ENCODE measurements at places on chromosomes 2 and 18.

DNA sequence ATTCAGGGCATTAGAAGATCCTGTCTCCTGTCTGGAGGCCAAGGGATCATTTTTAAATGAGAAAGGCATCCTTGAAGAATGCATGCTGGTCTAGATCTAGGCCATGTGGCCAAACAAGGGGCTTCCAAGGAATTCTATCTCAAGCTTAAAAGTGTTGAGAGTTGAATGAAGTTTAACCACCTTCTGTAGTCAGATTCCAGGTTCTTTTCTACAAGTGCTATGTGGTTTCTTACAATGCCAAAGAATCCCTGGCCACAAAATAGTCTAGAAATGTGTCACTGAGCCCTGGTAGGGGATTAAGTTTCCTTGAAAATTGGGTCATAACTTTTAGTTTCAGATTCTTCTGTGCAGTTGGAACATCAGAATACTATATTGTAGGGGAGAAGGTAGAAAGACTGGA is 640.7 kb upstream of the ACVR2A start:
- no peaks in the 10 kb centered on the region for H3K4me1 ChIP-seq
- no peaks in the 10 kb centered on the region for H3K36me3 ChIP-seq
- no peaks in the 10 kb centered on the region for H3K27me3 ChIP-seq

- H3K36me3 ChIP-seq: no peaks in the 10 kb centered on the region
- H3K27ac ChIP-seq: no peak overlapping the region
- no peak overlapping the region for H3K4me3 ChIP-seq
- no peaks in the 10 kb centered on the region for H3K4me1 ChIP-seq
Measured at GRCh38 chr2:171180229-171180930, 19.7 kb upstream of the TLK1 start.

DNA sequence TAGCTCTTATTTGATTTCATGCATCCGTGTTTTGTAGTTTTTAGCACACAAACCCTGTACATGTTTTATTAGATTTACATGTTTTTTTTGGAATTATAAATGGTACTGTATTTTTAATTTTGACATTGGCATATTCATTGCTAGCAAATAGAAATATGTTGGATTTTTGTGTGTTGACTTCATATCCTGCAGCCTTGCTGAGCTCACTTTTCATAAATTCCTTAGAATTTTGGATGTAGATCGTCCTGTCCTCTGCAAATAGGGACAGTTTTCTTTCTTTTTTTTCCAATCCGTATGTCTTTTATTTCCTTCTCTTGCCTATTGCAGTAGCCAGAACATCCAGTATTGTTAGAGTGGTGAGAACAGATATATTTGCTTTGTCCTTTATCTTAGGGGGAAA is 46.7 kb upstream of the GPR17 start:
- H3K27me3 ChIP-seq: no peaks in the 10 kb centered on the region
- no peak for DNase-seq
- no peaks in the 10 kb centered on the region for H3K36me3 ChIP-seq
- no peak overlapping the region for H3K4me3 ChIP-seq
- no peak overlapping the region for H3K27ac ChIP-seq

GRCh38 chr18:36929601-36930000 is 100.7 kb downstream of the KIAA1328 start:
- H3K4me3 ChIP-seq: no peak overlapping the region
- no peak overlapping the region for H3K27ac ChIP-seq
- no peaks in the 10 kb centered on the region for H3K27me3 ChIP-seq
- DNase-seq: no peak
- no peaks in the 10 kb centered on the region for H3K36me3 ChIP-seq

DNA sequence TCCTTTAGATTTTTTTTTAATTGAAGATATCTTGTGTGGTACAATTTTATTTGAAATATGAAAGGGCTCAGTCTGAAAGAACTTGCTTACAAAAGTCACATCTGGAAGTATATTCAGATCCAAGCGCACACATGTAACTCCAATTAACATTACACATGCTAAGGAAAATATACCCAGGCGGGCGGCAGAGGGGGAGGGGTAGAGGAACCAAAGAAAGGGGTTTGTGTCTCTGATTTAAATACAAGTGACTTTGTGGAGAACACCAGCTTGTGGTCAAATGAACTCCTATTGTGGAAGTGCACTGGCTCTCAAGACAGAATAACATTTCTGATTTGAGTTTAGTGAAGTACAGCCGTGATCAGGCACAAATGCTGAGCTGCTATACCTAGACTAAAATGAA is 280.2 kb upstream of the SOX11 start:
- no peaks in the 10 kb centered on the region for H3K27me3 ChIP-seq
- H3K27ac ChIP-seq: no peak overlapping the region
- H3K4me3 ChIP-seq: no peak overlapping the region
- no peak for DNase-seq
- no peaks in the 10 kb centered on the region for H3K4me1 ChIP-seq
- no peaks in the 10 kb centered on the region for H3K36me3 ChIP-seq

GRCh38 chr2:229059331-229060033 is 211.6 kb downstream of the PID1 start:
- H3K27me3 ChIP-seq: no peaks in the 10 kb centered on the region
- no peak for DNase-seq
- no peaks in the 10 kb centered on the region for H3K4me1 ChIP-seq
- no peak overlapping the region for H3K4me3 ChIP-seq
- H3K27ac ChIP-seq: no peak overlapping the region
- no peaks in the 10 kb centered on the region for H3K36me3 ChIP-seq

DNA sequence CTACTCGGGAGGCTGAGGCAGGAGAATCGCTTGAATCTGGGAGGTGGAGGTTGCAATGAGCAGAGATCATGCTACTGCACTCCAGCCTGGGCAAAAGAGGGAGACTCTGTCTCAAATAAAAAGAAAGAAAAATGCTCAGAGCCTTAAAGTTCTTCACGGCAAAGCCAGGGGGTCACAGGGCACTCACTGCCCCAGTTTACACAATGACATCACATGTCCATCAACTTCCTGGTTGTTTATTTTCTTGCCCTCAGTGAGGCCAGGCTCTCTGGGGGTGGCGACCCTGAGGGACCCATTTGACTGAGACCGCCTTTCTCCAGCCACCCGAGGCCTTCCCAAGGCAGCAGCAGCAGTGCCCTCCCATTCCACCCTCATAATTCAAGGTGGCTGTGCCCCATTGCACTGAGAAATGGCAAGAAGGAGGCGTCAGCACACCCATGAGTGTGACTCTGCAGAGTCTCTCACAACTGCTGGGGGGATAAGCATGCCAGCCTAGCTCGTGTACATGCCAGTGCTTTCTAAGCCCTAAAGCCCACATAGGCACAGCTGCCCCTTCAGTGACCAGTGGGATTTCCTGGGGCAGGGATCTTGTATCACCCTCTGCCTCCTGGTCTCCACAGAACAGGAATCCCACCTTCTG is 50.0 kb downstream of the SFXN5 start:
- H3K4me1 ChIP-seq: no peaks in the 10 kb centered on the region
- no peak overlapping the region for H3K27ac ChIP-seq
- no peak for DNase-seq

GRCh38 chr2:135783439-135783838 is 41.8 kb downstream of the UBXN4 start:
- no peaks in the 10 kb centered on the region for H3K4me1 ChIP-seq
- no peak for DNase-seq
- no peak overlapping the region for H3K4me3 ChIP-seq
- no peak overlapping the region for H3K27ac ChIP-seq
- H3K27me3 ChIP-seq: no peaks in the 10 kb centered on the region

- no peak overlapping the region for H3K4me3 ChIP-seq
- H3K27me3 ChIP-seq: no peaks in the 10 kb centered on the region
- DNase-seq: no peak
- no peaks in the 10 kb centered on the region for H3K4me1 ChIP-seq
Measured at GRCh38 chr2:51093016-51093415, 61.1 kb upstream of the NRXN1 start.

DNA sequence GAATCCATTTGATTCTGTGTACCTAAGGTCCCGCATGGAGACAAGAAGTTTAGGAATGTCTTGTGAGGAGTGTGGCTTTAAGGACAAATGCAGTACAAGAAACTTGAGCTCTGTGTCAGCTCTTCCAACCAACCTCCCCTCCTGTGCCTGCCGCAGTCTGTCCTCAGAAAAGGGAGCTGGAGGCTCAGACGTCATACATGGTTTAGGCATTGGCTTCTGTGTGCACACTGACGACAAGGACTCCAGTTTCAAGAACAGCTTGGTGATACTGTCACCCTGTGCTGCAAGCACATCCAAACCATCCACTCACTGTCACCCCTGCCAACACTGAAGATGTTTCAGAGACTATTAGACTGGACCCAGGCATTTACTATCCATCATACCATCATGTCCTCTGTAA is 470.4 kb downstream of the IRS1 start:
- DNase-seq: no peak
- H3K27me3 ChIP-seq: no peaks in the 10 kb centered on the region
- no peaks in the 10 kb centered on the region for H3K4me1 ChIP-seq
- H3K27ac ChIP-seq: no peak overlapping the region
- no peak overlapping the region for H3K4me3 ChIP-seq

DNA sequence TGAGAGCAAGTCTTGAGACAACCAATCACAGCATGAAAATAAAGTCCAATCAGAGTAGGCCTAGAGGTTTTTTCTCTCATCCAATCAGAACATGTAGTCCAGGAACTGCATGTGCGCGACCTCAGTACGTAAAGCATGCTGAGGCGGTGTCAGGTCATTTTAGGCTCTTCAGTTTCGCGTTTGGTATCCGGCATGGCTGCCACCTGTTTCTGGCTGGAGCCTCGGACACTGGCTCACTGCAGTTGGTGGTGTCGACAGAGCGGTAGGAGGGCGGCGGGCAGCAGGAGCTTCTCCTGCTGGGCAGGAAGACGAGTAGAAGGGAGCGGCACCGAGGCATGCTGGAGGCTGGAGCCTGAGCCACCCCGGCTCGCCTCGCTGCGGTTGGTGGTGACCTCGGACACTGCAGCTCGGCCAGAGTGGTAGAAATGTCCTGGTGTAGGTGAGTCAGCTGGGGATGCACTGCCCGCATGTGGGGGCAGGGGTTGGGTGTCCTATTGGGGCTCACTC is 15.8 kb downstream of the CCDC74A start:
- no peaks in the 10 kb centered on the region for H3K4me1 ChIP-seq
- no peaks in the 10 kb centered on the region for H3K27me3 ChIP-seq
- no peak for DNase-seq
- no peak overlapping the region for H3K27ac ChIP-seq

GRCh38 chr2:60047944-60048525 is 505.4 kb downstream of the BCL11A start:
- DNase-seq: no peak
- H3K27ac ChIP-seq: no peak overlapping the region
- H3K36me3 ChIP-seq: no peaks in the 10 kb centered on the region
- no peaks in the 10 kb centered on the region for H3K4me1 ChIP-seq
- no peak overlapping the region for H3K4me3 ChIP-seq
- no peaks in the 10 kb centered on the region for H3K27me3 ChIP-seq

GRCh38 chr2:4020153-4020552 is 316.8 kb downstream of the DCDC2C start:
- DNase-seq: no peak
- H3K27ac ChIP-seq: no peak overlapping the region
- H3K4me3 ChIP-seq: no peak overlapping the region
- H3K4me1 ChIP-seq: no peaks in the 10 kb centered on the region
- H3K36me3 ChIP-seq: no peaks in the 10 kb centered on the region

DNA sequence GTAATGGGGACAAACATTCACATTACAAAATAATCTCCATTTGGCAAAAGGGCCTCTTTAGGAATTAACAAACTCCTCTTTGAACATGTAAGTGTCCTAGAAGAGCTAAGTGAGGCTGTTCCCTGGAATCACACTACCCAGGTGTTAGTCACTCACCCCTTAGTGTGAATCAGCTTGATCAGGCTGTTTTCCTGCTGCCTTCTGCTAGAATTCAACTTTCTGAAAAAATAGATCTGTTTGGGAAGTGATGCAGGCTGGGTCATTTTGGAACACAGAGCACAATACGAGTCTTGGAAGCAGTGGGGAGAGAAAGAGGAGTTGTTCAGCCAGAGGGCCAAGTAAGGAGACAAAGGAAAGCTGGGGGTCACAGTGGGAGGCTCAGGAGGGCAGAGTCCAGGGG is 40.0 kb downstream of the TTC32 start:
- no peaks in the 10 kb centered on the region for H3K36me3 ChIP-seq
- no peaks in the 10 kb centered on the region for H3K4me1 ChIP-seq

GRCh38 chr2:182014284-182014683 is 28.6 kb downstream of the PPP1R1C start:
- DNase-seq: no peak
- H3K27me3 ChIP-seq: no peaks in the 10 kb centered on the region
- H3K36me3 ChIP-seq: no peaks in the 10 kb centered on the region

DNA sequence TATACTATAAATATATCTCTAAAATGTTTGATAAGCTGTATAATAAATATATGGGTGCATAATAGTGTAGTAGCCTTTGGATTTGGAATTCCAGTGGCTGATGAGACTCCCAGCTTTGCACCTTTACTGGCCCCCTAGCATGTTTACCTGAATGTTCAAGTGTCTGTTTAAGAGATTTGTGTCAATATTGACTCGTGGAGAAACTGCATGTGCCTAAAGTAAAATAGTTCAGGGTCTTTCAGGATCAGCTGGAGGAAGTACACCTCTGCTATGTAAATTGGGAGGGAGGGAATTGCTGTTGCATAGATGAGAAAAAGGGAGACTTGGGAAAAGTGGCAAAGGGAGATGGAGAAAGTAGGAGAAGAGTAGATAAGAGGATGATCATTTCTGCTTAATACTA is 23.9 kb downstream of the ME2 start:
- H3K36me3 ChIP-seq: no peaks in the 10 kb centered on the region
- no peaks in the 10 kb centered on the region for H3K27me3 ChIP-seq
- no peak overlapping the region for H3K27ac ChIP-seq
- H3K4me1 ChIP-seq: no peaks in the 10 kb centered on the region
- no peak for DNase-seq
- H3K4me3 ChIP-seq: no peak overlapping the region

DNA sequence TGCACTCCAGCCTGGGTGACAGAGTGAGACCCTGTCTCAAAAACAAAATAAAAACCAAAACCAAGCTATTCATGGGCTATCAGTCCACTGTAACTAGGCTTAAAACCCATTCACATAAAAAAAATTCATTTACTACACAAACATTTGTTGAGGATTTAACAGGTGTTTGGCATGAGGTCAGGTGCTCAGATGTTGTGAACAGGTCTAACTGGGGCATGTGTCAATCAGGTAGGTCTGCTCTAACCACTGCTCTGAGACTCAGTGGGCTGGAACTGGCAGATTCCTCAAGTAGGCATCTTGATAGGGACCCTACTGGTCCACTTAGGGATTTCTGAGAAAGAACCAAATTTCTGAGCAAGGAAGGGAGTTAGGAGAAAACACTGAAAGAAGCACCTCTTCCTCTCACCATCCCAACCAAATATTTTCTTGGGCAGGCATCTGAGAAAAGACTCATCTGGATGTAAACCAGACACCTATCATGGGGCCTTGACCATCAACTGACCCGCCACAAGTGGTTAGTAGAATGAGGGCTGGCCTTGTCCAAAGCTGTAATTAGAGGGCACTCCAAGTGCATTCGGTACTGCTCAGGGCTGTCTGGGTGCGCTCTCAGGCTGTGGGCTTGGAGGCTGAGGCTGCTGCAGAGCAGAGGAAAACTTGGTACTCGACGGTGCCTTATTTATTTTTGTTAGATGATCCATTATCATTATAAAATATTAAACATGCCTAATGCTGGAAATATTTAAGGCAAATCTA is 33.9 kb downstream of the WIPF1 start:
- no peaks in the 10 kb centered on the region for H3K27me3 ChIP-seq
- no peaks in the 10 kb centered on the region for H3K4me1 ChIP-seq
- no peak for DNase-seq
- no peak overlapping the region for H3K4me3 ChIP-seq
- H3K27ac ChIP-seq: no peak overlapping the region
- no peaks in the 10 kb centered on the region for H3K36me3 ChIP-seq

- no peak overlapping the region for H3K27ac ChIP-seq
- no peaks in the 10 kb centered on the region for H3K36me3 ChIP-seq
- no peaks in the 10 kb centered on the region for H3K4me1 ChIP-seq
- H3K27me3 ChIP-seq: no peaks in the 10 kb centered on the region
Measured at GRCh38 chr2:137705296-137705695, 259.0 kb upstream of the HNMT start.
